ENCODE measurements at places on chromosomes 7 and 10. TPM values are rescaled to one million over a fixed set of nuclear protein-coding genes. Genes with fewer than 3 reads are reported as not detected.

GRCh38 chr10:73785721-73786511 is 510 bp downstream of the ZSWIM8 start:
- DNase-seq = peak; percentile 54

DNA sequence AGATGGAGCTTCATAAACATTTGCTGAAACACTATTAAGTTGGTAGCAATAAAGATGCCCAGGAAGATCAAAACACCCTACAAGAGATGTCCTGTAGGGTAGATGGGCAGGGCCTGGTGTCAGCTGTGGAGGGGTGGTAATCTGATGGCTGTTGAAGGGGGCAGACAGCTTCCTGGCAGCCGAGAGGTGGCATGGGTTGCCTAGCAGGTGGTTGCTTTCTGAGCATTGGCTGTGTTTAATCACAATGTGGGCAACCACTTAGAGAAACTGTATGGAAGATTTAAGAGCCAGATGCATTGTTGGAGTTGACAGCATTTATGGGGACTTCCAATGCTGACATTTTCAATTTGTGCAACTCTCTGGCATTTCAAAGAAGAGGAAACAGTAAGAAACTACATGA is 79.9 kb upstream of the SLC26A5 start:
- DNase-seq = no peak

The ZNF32 gene
- 49.6 TPM for total RNA-seq

GRCh38 chr7:38052786-38053185 is 125.3 kb upstream of the STARD3NL start:
- no peak for DNase-seq

GRCh38 chr10:89095701-89096391 is 105.2 kb downstream of the FAS start:
- DNase-seq = no peak

The SPDYE18 gene
- total RNA-seq = not detected

- DNase-seq = peak; percentile 4
These were observed 44.4 kb upstream of the GAD2 start for GRCh38 chr10:26172131-26172530.

GRCh38 chr7:112266141-112266540 is 59.6 kb downstream of the ZNF277 start:
- DNase-seq = no peak

All from stomach (tissue), 19 donors.